ENCODE measurements at places on chromosomes 2 and 18. TPM values are rescaled to one million over a fixed set of nuclear protein-coding genes. Genes with fewer than 3 reads are reported as not detected.

Gene CFAP53
- total RNA-seq: 0.94 TPM

Gene ARMC9
- 13.6 TPM for total RNA-seq

Gene ELMOD3
- total RNA-seq: 15.5 TPM

Gene RGPD3
- total RNA-seq: not detected

Gene SH3RF3
- 0.29 TPM for total RNA-seq

Gene CD8A
- total RNA-seq: 0.20 TPM

Gene FAM161A
- total RNA-seq: 9.1 TPM

Gene SCN7A
- not detected for total RNA-seq

Gene PRKAG3
- not detected for total RNA-seq

Gene SIX3
- total RNA-seq: not detected

Gene PROM2
- total RNA-seq: 24.7 TPM

Gene DBI
- total RNA-seq: 222 TPM

Gene PLCD4
- 0.95 TPM for total RNA-seq

Gene OR6B2
- not detected for total RNA-seq

Gene PLA2R1
- 5.8 TPM for total RNA-seq

Gene GAREM1
- 19.3 TPM for total RNA-seq

Gene ALK
- not detected for total RNA-seq

Gene MARCO
- not detected for total RNA-seq

Gene SCYGR4
- total RNA-seq: not detected

Gene GKN1
- not detected for total RNA-seq

Gene C2orf15
- 6.9 TPM for total RNA-seq

Gene MDH1
- 149 TPM for total RNA-seq

Gene PASK
- 53.3 TPM for total RNA-seq
